Bronchial epithelial cell (primary cell): ENCODE measurements at places on chromosomes 1 and 21.

GRCh38 chr1:229186373-229187056 is 84.4 kb upstream of the RAB4A start:
- no peak for DNase-seq

DNA sequence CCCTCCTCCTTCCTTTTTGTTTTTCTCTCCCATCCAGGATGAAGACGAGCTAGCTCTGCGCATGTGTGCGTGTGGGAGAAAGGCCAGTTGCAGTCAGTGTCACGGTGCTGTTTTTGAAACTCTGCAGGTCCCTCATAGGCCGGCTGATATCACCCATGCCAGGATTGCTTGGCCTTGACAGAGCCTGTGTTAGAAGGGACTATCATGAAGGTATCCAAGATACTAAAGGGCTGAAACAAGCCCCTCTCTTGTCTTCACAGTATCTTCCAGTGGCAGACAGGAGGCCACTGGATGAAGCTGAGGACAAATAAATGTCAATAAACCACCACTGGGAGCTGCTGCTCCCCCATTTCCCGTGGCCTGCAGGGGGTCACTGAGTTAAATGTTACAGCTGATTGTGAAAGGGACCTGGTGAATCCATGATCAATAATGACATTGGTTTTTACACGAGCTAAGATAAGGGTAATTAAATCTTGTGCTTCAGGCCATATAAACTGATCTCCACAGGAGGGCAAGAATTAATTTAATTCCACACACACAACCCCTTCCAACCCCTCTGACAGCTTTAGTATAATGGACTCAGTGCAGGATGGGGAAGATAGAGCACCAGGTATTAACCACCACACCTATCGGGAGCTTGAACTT is 64.6 kb upstream of the TARBP1 start:
- DNase-seq: no peak

GRCh38 chr1:175537571-175537970 is 205.8 kb downstream of the TNR start:
- DNase-seq: no peak

DNA sequence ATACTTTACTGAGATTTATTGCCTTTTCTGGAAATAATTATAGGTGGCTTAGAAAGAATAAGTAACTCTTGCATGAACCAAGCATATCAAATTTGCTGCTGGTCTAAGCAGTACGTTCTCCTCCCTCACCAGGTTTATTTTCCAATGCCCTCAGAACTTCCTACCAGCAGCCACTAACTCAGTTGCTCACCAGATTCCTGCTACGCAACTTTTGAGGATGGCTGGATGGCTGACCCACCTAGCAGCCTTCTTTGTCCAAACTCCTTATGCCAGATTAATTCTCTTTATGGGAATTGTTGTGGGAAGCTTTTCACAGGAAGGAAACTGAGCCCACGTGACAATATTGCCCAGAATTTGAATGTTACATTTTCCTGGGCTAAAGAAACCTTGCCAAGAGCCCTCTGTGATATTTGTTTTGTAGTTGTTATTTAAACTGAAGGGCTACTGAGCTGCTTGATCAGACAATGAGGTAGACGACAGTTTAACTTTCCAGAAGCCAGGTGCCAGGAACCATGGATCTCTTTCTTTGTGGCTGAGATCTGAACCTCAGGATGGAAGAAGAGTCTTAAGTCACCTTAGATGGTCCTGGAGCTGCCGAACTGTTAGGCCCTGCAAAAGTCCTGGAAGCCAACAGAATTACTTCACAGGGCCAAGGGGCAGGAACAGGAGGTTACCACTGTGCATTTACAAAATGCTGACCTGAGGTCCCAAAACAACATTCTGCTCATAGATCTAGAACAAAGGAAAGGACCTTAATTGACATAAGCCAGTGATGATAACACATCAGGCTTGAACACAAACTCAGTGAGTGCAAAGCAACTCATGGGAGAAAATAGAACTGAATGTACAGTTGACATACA is 85.5 kb upstream of the ATP1A1 start:
- DNase-seq: no peak

- no peak for DNase-seq
Measured at GRCh38 chr1:200857804-200858203, 15.0 kb upstream of the GPR25 start.

- no peak for DNase-seq
Measured at GRCh38 chr1:36095760-36096405, 7.2 kb downstream of the ADPRS start.

DNA sequence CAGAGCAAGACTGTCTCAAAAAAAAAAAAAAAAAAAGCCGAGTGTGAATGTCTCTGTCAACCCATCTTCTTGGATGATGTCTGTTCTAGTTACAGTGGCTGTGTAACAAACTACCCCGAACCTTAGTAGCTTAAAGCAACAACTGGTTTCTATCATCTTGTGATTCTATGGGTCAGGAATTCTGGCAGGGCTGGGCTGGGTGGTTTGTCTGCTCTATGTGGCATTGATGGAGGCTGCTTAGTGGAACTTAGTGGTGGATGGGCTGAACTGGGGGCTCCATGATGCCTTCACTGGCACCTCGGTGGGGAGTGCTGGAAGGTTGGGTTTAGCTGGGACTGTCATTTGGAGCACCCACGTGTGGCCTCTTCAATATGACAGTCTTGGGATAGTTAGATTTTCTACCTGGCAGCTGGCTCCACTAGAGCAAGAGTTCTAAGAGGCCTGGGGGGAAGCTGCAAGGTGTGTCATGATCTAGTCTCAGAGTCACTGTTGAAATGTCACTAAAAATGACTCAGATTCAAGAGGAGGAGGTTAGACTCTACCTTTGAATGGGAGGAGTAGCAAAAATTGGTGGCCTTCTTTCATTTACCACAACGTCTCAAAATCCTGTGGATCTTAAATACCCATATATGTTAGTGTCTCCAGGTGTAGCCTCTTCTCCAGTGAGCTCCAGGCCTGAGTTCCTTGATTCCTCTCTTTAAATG is 18.6 kb downstream of the ACOT11 start:
- DNase-seq: no peak

DNA sequence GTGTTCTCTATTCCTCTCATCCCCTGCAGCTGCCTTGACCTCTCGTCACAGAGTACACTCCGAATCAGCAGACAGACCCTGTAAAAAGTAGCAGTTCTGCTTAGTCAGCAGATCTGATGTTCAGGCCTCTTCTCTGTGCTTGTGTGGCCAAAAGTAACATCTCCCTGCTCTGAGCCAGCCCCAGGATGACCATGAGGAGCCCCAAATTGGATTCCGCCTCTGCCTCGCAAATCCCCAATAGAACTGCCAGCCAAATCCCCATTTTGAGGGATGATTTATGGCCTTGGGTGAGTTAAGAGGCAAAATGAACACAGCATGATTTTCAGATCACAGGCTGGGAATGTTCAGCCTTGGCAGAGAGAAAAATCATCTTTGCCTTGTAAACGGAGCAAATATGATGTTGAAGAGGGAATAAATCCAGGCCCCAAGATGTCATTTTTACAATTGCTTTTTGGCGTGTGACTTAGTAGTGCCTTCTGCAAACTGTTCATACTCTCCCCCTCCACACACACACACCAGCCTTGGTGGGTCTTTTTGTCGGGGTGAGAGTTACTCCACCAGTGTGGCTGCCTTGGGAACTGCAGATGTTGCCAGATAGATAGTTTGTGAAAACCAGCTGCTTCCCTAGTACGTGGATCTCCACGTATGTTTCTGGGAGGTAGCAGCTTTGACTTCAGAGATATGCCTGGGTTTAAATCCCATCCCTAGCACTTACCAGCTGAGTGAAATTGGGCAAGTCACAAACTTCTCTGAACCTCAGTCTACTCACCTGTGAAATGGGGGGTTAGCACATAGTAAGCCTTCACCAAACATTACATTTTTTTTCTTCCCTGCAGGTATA is 77.8 kb downstream of the MAN1C1 start:
- no peak for DNase-seq

- DNase-seq: no peak
Measured at GRCh38 chr1:170682169-170682568, 18.2 kb downstream of the PRRX1 start.

DNA sequence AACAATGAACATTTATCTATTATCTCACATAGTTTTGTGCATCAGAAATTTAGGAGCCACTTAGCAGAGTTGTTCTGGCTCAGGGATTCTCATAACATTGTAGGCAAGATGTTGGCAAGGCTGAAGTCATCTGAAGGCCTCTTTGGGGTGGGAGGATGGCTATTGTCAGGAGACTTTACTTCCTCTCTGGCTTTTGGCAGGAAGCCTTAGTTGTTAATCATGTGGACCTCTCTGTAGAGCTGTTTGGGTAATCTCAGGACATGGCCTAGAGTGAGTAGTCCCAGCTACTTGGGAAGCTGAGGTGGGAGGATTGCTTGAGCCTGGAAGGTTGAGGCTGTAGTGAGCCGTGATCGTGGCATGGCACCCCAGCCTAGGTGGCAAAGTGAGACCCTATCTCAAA is 40.2 kb downstream of the RASAL2 start:
- peak; percentile 73 for DNase-seq

DNA sequence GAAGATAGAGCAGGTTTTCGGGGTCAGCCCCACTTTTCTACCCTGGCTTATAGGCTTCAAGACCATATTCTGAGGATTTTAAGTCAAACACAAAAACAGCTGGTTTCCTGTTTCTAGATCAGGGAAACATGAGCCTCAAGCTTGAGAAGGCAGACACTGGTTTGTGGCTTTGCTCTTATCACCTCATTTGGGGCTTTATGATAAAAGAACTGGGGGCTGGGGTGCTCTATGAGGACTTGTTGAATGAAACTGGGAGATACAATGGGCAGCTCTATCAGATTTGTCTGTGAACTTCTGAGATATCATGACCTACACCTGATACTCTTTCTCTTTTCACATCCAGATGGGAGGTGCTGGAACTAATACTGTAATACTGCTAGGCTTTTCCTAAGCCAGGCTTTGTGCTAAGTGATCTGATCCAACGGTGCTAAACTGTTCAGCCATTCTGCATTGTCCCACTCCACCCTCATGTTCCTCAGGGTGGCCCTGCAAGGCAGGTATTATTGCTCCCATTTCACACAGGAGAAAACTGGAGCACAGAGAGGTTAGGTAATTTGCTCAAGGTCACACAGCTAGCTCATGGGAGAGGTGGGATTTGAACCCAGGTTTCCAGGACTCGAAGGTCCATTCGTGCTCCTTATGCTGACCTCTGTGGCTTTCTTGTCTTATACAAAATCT is 6.6 kb downstream of the AJAP1 start:
- DNase-seq: no peak

GRCh38 chr1:46413596-46413985 is 19.5 kb downstream of the FAAH start:
- DNase-seq: no peak

DNA sequence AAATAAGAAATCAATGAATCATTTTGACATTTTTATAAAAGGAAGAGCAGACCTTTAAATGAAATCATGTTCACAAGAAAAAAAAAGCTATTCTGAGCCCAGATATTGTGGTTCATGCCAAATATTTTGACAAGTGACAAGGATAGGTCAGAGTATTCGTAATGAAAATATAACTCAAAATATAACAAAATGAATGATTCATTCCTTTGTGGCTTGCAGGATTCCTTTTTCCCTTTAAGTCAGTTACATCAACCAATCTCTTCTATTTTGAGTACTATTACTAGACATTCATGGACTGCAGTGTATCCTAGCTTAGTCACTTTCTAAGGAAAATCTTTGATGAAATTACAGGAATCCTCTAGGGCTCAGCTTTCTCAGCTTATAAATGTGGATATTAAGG is 188.7 kb downstream of the COL11A1 start:
- DNase-seq: peak; percentile 29

DNA sequence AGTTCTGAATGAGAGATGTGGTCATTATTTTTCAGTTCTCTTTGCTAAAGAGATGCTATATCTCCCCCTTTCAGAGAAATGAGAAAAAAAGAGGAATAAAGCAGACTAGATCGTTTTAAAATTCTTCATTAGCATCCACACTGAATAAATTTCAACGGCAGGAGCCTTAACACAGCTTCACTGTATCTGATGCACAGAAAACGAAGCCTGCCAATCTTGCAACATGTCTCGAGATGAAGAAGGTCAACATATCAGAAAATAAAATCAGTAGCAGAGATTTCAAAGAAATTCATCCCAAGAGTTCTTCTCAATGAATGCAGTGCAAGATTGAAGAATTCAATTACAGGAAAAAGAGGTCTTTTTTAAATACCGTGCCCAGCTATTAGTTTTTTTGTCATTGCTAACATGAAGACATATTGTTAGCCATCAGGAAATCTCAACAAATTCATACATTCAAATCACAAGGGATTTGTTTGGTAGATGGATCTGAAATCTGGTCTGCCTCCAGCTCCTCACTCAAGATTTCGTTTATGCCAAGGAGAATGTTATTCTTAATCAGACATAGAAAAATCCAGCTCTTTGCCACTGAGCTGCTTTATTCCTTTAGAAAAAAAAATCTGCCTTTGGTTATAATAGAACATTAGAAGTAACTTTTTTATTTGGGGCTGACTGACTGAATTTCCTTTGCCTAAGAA is 76.4 kb upstream of the DAB1 start:
- DNase-seq: no peak

DNA sequence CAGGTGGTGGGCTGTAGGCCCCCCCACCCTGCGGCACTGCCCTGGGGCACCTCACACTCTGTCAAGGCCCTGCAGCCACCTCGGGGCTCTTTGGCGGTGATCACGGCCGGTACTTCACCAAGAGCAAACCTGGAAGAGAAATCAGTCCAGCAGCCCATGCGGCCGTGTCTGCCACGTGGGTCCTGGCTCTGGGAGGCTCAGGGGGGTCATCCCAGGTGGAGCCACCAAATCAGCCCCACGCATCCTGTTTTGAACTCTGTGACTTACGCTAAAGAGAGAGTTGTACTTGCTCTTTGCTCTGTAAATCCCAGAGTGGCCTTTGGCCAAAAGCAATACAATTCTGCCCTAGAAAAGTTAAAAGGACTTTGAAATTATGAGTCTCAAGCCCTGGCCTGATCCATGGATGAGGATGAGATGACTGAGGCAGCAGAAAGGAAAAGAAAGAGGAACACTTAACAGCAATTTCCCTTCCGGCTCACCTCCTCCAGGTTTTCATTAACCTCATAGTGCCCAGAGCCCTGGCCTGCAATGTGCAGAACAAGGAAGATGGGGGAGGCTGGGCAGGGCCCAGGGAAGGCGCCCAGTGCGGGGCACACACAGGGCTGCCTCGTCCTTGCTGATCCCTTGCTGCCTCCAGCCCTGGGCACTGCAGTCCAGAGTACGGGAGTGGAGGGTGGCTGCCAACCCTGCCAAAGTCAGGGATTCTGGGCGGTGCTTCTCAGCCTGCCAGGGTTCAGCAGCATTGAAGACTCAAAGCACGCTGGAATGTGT is 337.0 kb downstream of the MATN1 start:
- DNase-seq: no peak

DNA sequence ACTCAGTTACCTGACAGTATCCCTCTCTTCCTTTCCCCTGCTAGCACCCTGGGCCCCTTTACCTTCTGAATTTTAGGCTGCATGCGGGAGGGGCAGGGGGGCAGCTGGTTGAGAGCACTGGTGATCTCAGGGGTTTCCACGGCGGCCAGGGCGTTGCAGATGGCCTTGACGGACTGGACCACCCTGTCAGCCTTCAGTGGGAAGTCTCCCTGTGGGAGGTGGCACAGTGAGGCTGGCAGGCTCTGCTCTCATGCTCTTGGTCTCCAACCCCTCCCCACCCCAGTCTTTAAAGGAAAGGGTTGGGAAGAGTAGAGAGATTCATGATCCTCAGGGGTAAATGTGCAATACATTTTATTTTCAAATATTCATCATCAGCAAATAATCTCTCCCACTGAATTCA is 36.9 kb downstream of the PIK3C2B start:
- no peak for DNase-seq
